ENCODE measurements at places on chromosomes 2 and 18.

- DNase-seq = no peak
These were observed 47.6 kb downstream of the CCDC85A start for GRCh38 chr2:56231361-56231760.

GRCh38 chr2:113124181-113124961 lies 3.0 kb upstream of the IL1RN start:
- DNase-seq = no peak

- no peak for DNase-seq
These were observed 1142.7 kb downstream of the CNTNAP5 start for GRCh38 chr2:125167820-125168219.

- DNase-seq = no peak
These were observed 27.9 kb downstream of the MARCO start for GRCh38 chr2:118969734-118970395.

GRCh38 chr2:229910832-229911412 lies 10.9 kb downstream of the TRIP12 start:
- DNase-seq = no peak

DNA sequence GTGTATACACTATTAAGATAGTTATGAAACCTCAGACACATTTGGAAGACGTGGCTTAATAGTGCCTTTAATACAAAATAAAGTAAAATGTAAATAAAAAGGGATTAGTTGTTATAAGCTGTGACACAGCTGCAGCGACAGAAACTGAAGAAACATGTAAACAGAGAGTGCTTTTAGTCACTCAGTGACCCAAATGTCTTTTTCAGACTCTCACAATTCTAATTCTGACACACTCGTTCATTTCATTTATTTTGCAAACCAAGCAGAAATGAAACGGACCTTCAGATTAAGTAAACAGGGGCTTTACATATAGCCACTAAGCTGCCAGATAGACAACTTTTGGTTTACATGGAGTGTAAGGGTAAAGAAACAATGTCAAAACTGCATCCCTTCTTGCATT lies 181.0 kb upstream of the ETAA1 start:
- no peak for DNase-seq

DNA sequence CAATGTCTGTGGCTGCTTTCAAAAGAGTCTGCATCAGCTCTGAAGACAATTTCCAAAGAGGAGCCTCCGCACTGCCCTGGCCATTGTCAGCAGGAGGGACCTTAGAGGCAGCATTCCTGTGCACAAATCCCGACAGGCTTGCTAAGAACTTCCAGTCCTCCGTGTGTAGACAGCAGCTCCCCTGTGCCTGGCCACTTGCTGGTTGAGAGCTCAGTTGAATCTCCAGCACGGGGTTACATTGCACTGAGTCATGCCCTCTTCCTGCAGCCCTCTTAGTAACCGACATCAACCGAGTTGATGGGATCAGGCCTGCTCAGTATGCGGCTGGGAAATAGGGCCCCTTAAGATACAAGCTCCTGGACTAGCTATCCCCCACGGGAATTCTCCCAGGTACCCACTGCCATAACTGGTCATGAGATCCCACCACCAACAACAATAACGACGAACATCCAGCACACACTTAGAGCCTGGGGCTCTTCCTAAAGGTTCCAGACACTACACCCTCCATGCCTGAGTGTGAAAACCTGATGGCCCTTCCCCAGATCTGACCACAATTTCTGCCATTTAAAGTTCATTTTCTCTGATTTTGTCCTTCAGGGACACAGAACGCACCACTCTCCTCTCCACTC lies 12.0 kb downstream of the ATP6V1B1 start:
- no peak for DNase-seq

DNA sequence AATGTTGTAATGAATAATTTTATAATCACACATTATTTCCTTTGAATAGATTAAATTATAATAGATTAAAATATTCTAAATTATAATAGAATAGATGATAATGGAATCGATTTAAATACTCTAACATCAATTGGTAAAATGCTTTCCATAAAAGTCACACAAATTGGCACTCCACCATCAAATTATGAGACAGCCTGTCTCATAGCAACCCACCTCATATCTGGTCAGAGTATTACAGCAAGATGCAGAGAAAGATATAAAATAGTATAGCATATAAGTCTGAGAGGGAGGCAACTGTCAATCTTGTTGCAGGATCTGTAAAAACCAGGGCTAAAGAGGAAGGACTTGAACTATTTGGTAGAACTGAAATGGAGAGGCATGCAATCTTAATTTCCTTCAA lies 98.4 kb upstream of the NCKAP5 start:
- DNase-seq = no peak

GRCh38 chr2:42827647-42828486 lies 35.5 kb upstream of the HAAO start:
- peak; percentile 85 for DNase-seq

- no peak for DNase-seq
These were observed 13.1 kb upstream of the CATIP start for GRCh38 chr2:218343591-218343990.

- DNase-seq = no peak
These were observed 258.6 kb downstream of the RBM43 start for GRCh38 chr2:151002959-151003600.

DNA sequence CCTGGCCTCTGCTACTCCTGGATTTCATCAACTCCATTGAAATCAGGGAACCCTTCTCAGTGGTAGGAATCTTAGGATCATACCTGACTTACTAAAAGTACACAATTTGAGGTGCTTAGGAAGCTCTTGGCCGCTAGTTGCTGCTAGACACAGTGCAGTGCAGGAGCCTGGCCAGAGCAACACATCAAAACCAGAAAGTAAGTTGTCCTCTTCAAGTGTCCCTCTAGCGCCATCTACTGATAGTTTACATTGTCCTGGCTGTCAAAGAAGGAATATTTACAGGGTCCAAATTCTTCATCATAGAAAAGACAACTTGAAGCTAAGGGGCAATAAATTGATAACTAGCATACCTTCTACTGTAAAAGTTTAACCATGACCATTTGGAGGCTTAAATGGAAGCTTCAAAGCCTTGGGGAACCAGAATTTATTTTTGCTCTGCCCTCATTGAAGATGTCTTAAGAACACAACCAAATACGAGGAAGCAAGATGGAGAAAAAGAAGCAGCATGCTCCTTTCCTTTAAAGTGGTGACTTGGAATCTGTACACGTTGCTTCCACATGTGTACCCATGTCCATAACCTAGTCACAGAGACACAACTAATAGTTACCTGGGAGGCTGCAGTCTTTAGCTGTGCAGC lies 889.1 kb upstream of the GCFC2 start:
- DNase-seq = no peak

- no peak for DNase-seq
These were observed 143.0 kb upstream of the SCN7A start for GRCh38 chr2:166637051-166637450.

DNA sequence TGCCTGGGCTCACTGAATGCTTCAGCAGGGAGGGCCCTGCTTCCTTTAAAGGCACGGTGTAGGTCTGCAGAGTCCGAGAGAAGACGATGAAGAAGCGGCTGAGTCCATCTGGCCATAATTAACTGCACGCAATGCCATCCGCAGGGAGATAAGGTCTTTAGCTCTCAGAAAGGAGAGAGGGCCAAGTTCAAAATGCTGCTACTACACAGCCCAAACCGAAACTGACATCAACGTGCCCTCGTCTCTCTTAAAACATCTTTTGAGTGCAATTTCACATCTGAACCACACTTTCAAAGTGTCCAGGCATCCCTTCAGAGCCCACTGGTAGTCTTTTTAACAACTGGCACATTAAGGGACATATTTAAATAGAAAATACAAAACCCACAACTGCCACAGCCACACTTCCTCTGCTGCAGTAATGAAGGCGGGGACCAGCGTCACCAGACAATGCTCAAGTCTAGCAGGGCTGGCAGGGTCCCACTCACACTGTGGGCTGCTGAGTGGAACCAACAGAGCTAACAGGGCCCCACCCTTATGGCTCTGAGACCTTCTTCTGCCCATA lies 35.8 kb downstream of the ST3GAL5 start:
- no peak for DNase-seq

DNA sequence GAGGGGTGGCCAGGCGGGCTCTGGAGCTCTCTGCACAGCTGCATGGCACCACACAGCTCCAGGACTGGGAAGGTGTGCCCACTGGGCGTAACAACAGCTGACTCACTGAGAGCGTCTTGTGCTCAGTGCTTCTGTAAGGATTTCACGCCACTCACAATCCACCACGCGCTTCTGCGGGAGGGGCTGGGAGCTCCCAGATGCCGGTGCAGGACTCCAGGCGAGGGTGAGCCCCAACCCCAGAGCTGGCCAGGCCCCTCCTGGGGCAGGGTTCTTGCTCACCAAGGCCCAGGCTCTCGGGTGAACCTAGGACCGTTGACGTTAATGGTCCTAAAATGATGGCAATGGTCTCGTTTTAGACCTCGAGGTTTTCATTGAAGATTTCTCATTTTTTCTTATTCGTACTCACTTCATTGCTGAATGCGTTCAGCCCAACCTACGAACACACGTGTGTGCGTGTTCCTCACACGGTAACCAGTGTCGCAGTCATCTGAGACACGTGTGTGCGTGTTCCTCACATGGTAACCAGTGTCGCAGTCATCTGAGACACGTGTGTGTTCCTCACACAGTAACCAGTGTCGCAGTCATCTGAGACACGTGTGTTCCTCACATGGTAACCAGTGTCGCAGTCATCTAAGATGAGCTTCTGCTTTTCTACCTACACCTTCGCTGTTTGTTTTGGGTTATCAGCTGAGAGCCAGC lies 38.4 kb upstream of the ZNF236 start:
- no peak for DNase-seq

- DNase-seq = no peak
These were observed 19.5 kb upstream of the ERCC3 start for GRCh38 chr2:127313406-127313805.

- DNase-seq = no peak
These were observed 112.8 kb upstream of the SLC39A10 start for GRCh38 chr2:195543902-195544894.

GRCh38 chr18:11091746-11092145 lies 57.6 kb downstream of the PIEZO2 start:
- DNase-seq = no peak

DNA sequence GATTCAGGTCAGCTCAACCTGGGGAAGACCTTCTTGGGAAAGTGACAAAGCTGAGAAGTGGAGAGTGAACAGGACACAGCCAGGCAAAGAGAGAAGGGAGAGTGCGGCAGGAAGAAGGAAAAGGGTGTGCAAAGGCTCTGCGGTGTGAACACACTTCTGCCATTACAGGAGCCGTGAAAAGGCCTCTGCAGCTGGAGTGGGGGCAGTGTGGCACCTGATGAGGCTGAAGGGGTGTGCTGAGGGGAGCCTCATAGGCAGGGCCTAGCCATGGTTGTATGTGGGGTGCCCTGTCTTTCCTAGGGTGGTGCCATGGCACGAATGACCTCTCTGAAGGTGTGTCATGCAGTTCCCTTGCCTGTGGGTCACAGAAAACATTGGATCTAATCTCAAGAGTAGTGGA lies 347.6 kb downstream of the CYRIA start:
- no peak for DNase-seq
